Stimulated activated CD4-positive, alpha-beta T cell treated with anti-CD3 and anti-CD28 coated beads, Interleukin-1b, Interleukin-23, amount 100 ng/mL, for 24 hours (primary cell): ENCODE measurements at places on chromosomes 1 and 21.

DNA sequence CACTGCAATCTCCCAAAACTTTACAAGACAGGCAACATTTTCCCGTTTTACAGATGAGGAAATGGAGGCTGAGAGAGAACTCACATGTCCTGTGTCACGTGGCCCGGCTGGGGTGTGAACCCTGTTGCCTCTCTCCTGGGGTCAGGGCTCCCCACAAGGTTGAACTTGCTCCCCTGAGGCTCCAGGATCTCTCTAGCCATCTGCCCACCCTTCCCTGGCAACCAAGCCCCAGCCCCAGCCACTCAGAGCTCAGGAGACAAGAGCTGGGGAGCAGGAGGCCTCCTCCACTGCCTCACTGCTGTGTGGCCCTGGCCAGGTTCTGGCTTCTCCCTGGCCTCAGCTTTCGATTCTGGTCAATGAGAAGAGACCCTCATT is 11.8 kb downstream of the LAPTM5 start:
- no peak for DNase-seq

GRCh38 chr1:2526824-2527555 is 594 bp upstream of the PANK4 start:
- no peak for DNase-seq

GRCh38 chr1:245715970-245716369 is 561.2 kb downstream of the KIF26B start:
- DNase-seq, result no peak

DNA sequence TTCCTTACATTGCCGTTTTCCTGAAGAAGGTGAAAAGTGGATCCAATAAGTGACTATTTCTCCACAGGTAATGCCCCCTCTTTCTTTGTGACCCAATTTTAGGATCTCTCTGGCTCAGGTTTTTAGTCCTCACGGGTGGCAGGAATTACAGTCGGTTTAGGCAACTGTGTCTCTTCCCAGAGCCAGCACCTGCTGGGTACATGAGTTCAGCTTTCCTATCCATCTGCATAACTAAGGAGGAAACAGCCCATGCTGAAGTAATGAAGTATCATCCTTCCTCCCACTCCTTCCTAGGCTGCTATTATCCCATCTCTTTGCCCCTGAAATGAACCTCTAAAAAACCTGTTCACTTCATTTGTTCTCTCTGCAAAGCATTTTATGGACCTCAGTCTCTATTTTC is 544.6 kb downstream of the NEGR1 start:
- no peak for DNase-seq

DNA sequence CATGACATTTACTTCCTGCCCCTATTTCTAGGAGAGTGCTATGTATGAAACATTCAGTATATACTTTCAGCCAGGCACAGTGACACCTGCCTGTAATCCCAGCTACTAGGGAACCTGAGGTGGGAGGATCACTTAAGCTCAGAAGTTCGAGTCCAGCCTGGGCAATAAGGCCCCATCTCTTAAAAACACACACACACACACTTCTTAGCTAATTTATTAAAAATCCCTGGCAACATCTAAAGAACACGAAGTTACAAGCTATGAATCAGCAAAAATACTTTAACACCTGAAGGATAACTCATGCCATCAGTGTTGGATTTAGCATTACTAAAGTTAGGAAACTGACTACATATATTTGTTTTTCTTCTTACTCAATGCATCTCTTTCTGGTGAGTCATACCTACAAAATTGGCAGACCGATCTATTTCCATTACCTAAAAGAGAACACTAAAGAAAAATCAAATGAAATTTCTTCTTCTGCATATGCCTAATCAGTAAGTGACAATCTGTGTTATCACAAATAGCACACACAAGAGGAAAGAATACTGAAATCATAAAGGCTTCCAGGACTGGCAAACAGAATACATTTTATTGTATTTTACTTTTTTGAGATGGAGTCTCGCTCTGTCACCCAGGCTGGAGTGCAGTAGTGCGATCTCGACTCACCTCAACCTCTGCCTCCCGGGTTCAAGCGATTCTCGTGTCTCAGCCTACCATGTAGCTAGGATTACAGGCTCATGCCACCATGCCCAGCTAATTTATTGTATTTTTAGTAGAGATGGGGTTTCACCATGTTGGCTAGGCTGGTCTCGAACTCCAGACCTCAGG is 41.4 kb downstream of the RNF115 start:
- DNase-seq, result no peak

- no peak for DNase-seq
Observed at GRCh38 chr1:43304314-43304681, 3.5 kb downstream of the TIE1 start.

DNA sequence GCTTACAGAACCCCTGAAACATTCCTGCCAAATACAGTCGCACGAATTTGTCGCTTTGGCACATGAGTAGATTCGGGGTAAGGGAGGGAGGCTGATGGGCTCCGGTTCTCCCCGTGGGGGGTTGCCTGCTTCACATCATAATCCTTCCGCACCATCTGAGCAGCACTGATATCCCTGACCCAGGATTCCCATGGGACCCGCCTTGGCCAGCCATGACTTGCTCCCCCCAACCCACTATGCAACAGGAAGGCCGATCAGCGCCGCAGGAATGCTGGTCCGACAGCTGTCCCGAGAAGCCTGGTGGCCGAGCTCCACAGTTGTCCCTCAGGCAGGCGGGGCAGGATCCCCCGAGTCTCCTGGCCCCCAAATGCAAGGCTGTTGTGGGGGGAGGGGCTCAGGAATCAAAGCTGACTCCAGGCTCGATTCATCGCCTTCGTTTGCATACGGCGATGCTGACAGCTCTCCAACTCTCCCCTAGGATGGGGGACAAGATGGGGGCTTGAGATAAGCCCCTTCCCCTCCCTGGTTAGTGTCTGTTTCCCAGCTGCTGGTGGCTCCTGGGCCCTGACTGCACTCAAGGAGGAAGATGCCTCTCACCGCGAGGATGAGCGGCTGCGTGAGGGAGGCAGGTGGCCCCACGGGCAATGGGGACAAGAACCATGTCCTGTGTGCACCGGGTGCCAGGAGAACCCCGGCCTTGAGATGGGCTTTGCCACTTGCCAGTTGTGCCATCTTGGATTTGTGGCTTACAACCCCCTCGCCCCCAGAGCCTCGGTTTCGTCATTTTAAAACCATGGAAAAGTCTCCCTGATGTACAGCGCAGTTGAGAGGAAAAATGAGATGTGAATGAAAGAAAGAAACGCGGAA is 9.3 kb downstream of the DRAXIN start:
- DNase-seq, result no peak

GRCh38 chr1:206908038-206908437 is 10.8 kb downstream of the IL24 start:
- DNase-seq, result no peak

GRCh38 chr1:8422510-8423268 is 104.8 kb downstream of the SLC45A1 start:
- no peak for DNase-seq

- DNase-seq, result no peak
Observed at GRCh38 chr1:30033256-30034104, 689.9 kb downstream of the MATN1 start.

DNA sequence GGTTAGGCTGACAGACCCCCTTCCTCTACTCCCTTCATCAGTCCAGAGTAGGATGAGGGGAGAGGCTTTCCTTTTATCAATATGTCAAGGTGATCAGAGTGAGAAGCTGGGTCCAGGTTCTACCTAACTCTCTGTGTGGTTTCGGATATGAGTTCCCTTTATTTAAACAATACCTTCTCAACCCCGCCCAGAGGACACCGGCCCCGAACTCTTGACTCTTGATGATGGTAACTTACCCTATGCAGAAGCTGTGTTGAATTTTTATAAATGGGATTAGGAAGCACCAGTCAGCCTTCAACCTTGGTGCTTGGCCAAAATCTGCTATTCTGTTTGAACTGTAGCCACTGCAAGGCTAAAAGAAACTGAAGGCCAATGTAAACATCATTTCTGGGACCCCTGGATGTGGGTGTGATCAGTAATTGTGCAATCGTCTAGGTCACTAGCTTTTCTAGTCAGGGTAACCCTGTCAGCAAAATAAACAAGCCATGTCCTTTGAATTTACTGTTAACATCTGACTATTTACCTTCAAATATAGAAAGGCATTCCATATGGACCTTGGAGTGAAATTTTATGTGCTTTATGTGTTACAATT is 398.3 kb downstream of the SEC16B start:
- no peak for DNase-seq

- no peak for DNase-seq
Observed at GRCh38 chr1:866095-866494, 57.6 kb upstream of the SAMD11 start.

DNA sequence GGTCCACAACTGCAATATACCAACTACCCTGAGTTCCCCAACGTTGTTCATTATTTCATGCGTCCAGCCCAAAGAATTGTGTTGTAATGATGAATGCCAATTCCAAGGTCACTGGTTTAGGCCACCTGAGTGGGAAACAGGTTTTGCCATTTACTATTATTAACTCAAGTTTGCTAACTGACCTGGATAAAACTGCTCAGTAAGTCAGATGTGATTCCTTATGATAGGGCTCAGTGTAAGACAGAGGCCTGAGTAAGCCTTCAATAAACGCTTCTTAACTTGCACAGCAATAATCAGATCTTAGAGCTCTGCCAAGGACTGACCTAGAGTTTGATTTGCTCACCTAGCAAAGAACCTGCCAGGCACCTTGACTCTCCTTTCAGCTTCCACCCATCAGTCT is 10.0 kb downstream of the PUM1 start:
- no peak for DNase-seq

DNA sequence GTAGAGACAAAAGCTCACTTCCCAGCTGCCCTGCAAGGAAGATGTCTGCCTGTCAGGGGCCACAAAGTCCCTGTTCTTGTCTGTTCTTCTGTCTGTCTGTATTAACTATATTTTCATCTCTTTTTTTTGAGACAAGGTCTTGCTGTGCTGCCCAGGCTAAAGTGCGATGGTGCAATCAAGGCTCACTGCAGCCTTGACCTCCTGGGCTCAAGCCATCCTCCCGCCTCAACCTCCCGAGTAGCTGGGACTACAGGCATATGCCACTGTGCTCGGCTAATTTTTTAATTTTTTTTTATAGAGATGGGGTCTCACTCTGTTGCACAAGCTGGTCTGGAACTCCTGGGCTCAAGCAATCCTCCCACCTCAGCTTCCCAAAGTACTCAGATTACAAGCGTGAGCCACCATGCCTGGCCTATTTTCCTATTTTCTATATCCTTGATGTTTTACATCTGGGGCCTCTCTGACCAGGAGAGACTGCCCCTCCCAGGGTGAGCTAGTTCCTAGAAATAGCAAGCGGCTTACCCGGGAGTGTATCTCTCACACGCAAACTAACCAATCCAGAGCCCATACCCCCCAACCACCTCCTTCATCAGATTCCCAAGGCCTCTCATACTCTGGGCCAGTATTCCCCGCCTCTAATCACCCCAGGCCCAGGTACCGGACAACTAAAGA is 5.4 kb upstream of the KLHDC7A start:
- DNase-seq, result no peak

- no peak for DNase-seq
Observed at GRCh38 chr1:88787023-88787903, 103.2 kb downstream of the PKN2 start.

DNA sequence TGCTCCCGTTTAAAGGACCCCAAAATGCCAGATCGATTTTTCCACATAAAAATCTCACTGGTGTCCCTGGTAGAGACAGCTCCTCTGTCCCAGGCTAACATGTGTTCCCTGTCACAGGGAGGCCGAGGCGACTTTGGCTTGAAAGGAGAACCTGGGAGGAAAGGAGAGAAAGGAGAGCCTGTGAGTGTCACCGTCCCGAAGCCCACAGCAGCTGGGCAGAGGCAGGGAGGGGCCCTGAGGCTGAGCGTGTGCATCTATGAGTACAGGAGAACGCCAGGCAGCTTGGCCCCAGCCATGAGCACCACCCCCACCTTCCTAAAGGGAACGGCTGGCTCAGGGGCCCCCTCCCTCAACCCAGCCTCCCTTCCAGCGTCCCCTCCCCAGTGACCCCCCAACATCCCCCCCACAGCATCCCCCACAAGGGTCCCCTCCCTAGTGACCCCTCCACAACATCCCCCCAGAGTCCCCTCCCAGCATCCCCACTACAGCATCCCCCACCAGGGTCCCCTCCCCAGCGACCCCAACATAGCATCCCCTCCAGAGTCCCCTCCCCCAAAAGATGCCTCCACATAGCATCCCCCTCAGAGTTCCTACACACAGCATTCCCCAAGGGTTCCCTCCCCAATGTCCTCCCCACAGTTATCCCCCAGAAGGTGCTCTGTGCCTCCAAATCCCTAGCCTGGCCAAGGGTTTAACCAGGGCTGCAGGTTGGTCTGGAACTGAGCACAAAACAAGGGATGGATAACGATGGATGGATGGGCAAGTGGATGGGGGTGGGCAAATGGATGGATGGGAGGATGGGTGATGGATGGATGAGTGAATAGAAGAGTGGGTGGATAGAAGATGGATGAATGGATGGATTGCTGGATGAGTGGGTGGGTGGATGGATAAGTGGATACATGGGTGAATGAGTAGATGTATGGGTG is 25.1 kb downstream of the COL6A2 start:
- DNase-seq, result no peak
